ENCODE measurements at places on chromosomes 7 and 10.

DNA sequence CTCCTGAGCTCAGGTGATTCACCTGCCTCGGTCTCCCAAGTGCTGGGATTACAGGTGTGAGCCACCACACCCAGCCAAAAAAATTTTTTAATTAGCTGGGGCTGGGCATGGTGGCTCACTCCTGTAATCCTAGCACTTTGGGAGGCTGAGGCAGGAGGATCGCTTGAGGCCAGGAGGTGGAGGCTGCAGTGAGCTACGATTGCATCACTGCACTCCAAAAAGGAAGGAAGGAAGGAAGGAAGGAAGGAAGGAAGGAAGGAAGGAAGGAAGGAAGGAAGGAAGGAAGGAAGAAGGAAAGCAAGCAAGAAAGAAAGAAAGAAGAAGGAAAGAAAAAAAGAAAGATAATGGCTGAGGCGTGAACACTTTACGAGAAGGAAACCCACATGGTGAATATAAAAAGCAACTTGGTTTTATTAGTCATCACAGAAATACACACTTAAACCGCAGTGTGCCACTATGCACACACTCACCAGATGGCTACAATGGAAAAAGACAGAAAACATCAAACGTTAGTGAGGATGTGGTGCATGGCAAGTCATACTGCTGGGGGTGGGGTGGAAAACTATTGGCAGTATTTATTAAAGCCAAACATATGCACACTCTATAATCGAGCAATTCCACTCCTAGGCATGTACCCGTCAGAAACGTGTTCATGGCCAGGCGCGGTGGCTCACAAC lies 4.4 kb upstream of the CCL26 start:
- DNase-seq: peak; percentile 47

- no peak for DNase-seq
These were observed 35.4 kb downstream of the CCDC3 start for GRCh38 chr10:12966067-12966466.

- DNase-seq: no peak
These were observed 1.9 kb upstream of the FRAT2 start for GRCh38 chr10:97336446-97336845.

- no peak for DNase-seq
These were observed 24.5 kb upstream of the WAC start for GRCh38 chr10:28508304-28508925.

Data from GM12864 (cell line).